Panc1 (cell line): ENCODE measurements at places on chromosomes 12 and 14.

- DNase-seq: no peak
These were observed at the start of gene TAMALIN for GRCh38 chr12:52006726-52007157. Gene TAMALIN (plus strand): TSS chr12:52006946. CDS start chr12:52007020, 74 bp downstream.

- no peak for DNase-seq
These were observed 317.6 kb downstream of the SOX5 start for GRCh38 chr12:23631786-23632377.

DNA sequence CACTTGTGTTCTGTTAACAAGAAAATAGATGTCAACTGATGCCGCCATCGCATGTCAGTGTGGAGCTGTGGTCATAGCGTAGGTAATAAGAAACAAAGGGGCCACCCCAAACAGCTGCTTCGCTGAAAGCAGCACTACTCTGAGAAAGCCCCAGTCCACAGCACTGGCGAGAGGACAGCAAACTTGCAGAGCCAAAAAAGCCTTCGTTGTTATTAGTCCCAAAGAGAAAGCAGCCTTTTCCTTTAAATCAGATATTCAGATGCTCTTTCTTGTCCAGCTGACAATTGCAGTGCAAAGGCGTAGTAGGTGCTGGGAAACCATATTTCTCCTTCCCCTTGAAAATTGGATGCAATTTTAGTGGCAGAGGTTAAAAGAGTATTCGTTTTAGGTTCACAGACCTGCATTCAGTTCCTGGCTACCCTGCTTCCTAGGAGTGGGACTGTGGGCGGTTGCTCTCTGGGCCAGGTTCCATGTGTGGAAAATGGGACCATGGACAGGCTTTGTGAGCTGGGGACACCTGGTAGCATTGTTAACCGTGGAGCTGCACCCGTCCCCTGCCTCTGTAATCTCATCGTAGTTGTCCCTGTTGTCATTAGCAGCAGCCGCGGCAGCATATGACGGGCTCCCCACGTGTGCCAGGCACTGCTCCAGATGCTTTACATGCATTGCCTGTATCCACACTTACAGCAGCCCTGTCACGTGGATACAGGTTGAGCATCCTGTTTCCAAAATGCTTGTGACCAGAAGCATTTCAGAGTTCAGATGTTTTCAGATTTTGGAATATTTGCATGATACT is 54.2 kb downstream of the ELK3 start:
- DNase-seq: no peak

DNA sequence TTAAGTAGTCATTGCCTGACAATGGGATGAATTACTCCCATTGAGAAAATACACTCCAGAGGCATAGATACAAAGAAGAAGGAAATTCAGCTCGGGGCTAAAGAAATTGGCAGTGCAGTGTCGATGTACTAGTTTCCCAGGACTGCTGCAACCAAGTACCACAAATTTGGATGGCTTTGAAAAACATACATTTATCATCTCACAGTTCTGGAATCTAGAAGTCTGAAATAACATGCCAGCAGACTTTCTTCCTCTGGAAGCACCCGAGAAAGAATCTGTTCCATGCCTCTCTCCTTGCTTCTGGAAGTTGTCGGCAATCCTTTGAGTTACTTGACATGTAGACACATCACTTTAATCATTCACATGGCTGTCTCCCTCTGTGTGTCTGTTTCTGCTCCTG is 101.9 kb downstream of the TMTC3 start:
- no peak for DNase-seq

GRCh38 chr12:1881936-1882335 is 36.5 kb downstream of the CACNA2D4 start:
- no peak for DNase-seq

- no peak for DNase-seq
These were observed 45.0 kb upstream of the AMN1 start for GRCh38 chr12:31773867-31774266.

- no peak for DNase-seq
These were observed 65.1 kb downstream of the SIX6 start for GRCh38 chr14:60573943-60574495.

DNA sequence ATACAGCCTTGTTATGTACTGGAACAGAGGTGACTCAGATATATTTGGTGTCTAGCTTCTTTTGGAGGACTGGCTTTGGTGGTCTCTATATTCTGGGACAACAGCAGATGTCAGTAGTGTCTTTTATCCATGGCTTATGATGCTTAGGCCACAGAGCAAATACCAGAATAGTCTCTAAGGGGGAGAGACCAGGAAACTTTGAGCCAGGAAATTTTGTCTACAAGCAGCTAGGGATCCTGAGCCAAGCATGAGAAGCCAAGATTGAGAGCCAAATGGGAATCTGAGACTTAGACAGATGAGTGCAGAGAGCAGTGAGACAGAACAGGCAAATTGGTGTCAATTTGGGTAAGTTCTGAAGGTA is 28.4 kb upstream of the PTPRR start:
- DNase-seq: no peak

DNA sequence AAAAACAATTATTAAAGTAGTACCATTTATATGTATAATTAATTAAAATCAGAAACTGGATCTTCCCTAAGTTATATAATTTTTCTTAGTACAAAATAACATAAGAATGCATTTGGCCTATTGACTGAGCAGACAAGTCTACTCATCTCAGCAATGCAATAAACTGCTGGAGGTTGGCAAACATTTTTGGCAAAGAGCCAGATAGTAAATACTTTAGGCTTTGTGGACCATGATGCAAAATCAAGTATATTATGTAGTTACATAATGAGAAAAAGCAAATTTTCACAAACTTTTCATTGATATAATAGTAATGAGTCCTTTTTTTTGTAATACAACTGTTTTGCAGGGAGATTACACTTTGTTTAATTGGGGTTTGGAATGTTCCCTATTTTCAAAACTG is 30.9 kb downstream of the ERGIC2 start:
- DNase-seq: no peak

DNA sequence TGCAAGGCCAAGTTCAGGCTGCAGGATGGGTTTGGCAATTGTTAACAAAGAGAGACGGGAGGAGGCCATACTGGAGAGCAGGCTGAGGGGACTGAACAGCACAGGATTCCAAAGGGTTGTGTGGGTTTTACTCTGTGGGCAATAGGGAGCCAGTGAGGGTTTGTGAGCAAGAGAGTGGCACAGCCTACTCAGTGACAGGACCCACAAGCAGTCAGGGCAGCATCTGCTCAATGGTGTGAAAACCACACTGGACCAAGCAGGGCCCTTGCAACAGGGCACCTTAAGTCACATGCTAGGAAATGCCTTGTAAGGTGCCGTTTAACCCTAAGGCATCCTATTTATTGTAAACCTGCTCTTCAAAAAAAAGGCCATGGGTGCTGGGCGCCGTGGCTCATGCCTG is 22.0 kb downstream of the SYNE3 start:
- no peak for DNase-seq

DNA sequence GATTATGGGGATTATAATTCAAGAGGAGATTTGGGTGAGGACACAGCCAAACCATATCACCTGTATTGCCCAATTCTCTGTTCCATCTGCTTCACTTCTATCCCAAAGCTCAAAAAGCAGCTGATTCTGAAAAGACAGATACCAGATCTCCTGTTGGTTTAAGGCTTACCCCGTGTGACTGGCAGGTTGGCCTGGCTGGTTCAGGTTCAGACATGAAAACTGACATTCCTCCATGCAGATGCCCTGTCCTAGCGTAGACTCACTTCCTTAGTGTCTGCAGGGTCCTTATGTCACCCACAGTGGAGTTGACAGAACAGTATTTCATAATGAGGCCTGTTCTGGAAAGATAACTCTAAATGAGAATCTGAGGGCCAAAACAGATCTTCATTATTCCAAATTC is 61.1 kb upstream of the FLRT2 start:
- no peak for DNase-seq

- no peak for DNase-seq
These were observed 29.2 kb upstream of the WSCD2 start for GRCh38 chr12:108099778-108100489.

DNA sequence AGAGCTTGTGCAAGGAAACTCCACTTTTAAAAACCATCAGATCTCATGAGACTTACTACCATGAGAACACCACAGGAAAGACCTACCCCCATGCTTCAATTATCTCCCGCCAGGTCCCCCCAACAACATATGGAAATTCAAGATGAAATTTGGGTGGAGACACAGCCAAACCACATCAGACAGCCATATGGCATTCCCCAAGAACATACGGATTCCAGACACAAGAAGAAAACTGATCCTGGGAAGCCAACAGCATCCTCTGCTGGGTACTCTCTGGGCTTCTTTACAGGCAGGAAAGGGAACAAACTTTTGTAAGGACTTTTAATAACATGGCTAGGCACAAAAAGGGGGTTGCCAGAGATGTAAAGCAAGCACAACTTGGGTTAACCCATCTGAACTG is 127.2 kb downstream of the TMEM132C start:
- DNase-seq: no peak

DNA sequence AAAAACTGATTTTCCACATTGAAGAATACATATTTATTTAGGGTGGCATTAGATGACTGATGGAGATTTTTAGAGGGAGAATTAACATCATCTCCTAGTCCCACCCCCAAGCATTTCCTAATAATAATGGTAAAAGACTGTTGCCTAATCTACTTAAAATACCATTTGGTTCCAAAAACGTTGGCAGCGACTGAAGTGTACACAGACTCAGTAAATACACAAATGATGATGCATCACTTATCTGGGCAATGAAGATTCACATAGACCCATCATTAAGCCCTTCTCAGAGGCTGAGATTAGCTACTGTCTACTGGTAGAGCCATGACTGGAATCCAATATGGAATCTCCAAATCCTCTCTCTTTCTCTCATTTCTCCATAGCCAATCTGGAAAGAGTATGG is 18.2 kb downstream of the RTN1 start:
- no peak for DNase-seq

- no peak for DNase-seq
These were observed 26.8 kb upstream of the VPS33A start for GRCh38 chr12:122293081-122293480.

- DNase-seq: no peak
These were observed 164.6 kb upstream of the PARP11 start for GRCh38 chr12:4037747-4038312.

- no peak for DNase-seq
These were observed 4.5 kb downstream of the PRPF40B start for GRCh38 chr12:49627752-49628360.

- no peak for DNase-seq
These were observed 109.3 kb downstream of the ETV6 start for GRCh38 chr12:11758510-11759493.

GRCh38 chr12:116125956-116126566 is 151.4 kb downstream of the MED13L start:
- DNase-seq: no peak

DNA sequence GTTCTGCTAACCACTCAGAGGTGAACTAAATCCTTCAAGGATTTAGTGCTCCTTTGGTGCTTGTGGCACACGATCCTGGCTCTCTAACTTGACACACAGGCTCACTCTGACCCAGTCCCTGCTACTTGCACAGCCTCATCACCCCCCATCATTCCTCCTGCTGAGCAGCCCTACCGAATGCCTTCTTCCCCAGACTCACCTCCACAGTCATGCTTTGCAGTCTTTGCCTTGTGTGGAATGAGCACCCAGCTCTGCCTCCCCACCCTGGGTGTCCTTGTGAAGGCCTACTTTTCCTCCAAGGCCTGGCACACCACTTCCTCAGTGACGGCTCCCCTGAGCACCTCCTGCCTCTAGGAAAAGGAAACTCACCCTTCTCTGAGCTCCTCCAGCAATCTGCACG is 7.9 kb upstream of the TINF2 start:
- no peak for DNase-seq

- no peak for DNase-seq
These were observed 4.8 kb downstream of the CEP170B start for GRCh38 chr14:104869669-104870367.

DNA sequence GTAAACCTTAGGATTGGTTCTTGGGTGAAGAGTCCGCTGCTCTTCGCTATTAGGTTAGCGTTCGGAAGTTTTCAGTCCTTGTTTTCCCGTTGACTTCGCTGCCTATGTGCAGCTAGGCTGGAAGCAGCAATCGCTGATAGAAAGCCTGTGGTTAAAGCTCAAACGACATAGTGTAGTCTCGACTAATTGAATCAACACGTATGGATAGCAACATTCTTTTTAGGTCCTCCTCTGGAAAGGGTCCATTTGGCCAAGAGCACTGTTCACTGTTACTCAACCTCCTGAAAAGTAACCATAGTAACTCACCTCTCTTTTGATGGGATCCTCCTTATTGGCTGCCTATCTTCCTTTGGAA is 355.5 kb downstream of the SNAPC1 start:
- no peak for DNase-seq

DNA sequence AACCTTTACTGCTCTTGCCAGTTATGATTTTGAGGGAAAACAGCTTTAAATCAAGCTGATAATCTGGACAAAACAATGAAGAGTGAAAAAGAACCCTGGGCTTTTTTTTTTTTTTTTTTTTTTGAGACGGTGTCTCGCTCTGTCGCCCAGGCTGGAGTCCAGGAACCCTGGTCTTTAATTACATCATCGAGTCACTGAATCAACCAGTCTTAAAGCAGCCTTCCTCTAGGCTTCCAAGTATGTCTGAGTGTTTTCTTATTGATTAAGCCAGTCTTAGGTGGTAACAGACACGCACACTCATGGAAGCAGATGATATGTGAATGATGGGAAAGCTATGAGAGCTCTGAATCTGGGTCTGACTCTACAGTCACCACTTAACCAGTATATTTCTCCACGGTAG is 5.9 kb upstream of the VCPKMT start:
- no peak for DNase-seq

- no peak for DNase-seq
These were observed 97.6 kb downstream of the GCH1 start for GRCh38 chr14:54805070-54805444.

DNA sequence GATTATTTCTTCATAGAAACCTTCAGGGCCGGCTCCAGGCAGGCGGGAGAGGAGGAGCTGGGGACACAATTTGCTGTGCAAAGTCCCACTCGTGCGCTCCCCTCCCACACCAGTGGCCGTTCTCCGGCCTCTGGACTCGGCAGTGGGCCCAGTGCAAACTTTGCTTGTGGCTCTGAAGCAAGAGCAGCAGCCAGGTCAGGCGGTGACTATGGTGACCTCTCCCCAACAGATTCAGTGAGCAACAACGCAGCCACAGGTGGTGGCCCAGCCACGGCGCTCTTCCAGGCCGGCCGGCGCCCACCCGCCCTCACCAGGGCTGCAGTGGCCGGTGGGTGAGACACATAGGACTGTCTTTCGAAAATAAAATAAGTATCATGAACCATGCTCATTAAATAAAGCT is 29.5 kb downstream of the VPS37B start:
- no peak for DNase-seq

GRCh38 chr14:73755434-73756014 is 41.3 kb upstream of the PNMA1 start:
- no peak for DNase-seq

- no peak for DNase-seq
These were observed 953.6 kb downstream of the SLC6A15 start for GRCh38 chr12:83958997-83959396.

- DNase-seq: no peak
These were observed 444.9 kb upstream of the FOXG1 start for GRCh38 chr14:28321475-28322244.

DNA sequence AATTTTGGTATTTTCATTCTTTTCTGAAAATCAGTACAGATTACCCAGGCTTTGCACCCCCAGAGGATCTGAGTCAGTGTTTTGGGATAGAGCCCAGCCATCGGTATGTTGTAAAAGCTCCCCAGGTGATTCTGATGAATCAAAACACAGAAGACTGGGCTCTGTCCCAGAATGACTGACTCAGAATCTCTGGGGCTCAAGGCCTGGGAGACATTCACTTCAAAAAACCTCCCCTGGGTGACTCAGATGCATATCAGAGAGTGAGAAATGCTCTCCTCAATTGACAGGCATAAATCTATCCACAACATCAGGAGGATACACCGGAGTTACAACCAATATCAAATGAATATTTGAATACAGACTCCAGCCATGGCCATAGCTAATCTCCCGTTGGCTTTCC is 32.6 kb downstream of the SLC35F4 start:
- DNase-seq: peak; percentile 92
